Activated effector memory CD4-positive, alpha-beta T cell treated with anti-CD3 and anti-CD28 coated beads, Interleukin-2, amount 50 U/mL, for 16 hours (primary cell): ENCODE measurements at places on chromosomes 7 and 10.

GRCh38 chr7:119010635-119011034 lies 786.1 kb downstream of the ANKRD7 start:
- DNase-seq: no peak

GRCh38 chr7:131604841-131605279 lies 48.4 kb upstream of the PODXL start:
- DNase-seq: no peak

DNA sequence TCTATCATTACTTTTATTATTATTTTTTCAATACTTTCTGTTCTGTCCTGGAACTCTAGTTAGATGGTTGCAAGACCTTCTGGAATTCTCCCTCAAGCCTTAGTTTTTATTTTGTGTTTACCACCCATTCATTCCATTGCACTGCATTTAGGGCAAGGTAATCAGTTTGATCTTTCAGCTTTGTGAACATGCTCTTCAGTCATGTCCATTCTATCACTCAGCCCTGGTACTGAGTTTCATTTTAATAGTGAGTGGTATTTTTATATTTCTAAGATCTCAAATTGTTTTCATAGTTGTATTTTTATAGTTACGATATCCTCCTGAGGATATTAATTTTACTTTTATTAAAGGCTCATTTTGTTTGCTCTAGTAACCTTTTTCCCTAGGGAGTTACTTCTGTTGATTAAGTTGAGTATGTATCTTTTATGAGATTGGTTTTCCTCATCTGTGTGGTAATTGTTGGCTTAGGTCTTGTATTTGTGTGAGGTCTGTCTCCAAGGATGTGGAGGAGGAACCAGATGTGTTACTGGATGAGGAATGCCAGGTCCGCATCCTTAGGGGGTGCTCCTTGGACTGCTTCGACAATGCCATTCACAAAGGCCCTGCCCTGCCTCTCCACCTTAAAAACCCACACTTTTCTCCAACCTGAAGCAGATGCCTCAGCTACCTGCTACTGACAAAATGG lies 46.7 kb upstream of the RAB18 start:
- DNase-seq: no peak

DNA sequence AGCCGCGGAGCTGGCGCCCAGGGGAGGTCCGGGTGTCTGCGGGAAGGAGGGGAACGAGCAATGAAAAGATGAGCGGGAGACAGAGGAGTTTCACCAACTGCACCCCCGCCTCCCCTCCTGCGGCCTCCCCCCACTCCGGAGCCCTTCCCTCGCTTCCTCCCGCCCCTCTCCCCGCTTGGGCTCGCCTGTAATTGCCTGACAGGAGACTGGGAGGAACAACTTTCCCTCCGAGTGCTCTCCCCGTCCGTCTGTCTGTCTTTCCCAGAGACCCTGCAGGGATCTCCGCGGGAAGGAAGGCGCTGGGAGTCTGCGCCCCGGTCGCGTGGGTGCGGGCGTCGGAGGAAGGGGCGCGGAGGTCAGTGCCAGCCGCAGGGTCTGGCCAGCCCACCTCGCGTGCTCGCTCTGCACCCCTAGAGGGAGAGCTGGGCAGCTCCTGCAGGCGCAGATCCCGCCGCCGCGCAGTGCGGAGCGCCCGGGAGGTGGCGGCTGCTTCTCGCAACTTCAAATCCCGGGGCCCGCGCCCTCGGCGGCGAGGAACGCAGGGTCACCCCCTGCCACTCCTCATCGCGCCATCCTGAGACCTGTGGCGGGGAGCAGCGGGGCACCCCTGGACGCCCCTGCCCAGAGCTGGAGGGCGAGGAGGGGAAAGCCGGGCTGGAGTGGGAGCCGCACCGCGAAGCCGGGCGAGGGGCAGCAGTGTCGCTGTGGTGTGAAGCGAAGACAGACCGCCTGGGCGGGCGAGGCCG lies 511 bp upstream of the NRP1 start:
- DNase-seq: peak; percentile 65

GRCh38 chr10:101482568-101482967 lies 105.5 kb downstream of the POLL start:
- no peak for DNase-seq

- DNase-seq: no peak
Measured at GRCh38 chr10:35228058-35228457, 101.4 kb downstream of the CREM start.

DNA sequence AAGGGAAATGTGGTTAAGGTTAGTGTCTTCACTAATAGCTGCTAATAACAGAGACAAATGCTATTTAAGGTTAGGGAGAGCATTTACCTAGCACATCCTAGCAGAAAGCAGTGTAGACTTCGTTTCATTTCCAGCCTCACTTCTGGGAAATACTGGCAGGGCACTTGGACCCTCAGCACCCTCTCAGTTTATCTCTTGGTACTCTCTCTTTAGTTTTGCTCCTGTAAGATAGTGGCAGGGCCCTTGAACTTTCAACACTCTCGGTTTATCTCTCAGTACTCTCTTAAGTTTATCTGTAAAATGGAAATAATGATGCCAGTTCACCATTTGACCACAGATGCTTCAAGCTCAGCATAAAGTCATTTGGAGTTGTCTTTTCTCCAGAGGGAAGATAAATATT lies 118.4 kb downstream of the MBL2 start:
- DNase-seq: no peak

GRCh38 chr7:6385909-6386560 lies 61.7 kb downstream of the DAGLB start:
- DNase-seq: no peak

DNA sequence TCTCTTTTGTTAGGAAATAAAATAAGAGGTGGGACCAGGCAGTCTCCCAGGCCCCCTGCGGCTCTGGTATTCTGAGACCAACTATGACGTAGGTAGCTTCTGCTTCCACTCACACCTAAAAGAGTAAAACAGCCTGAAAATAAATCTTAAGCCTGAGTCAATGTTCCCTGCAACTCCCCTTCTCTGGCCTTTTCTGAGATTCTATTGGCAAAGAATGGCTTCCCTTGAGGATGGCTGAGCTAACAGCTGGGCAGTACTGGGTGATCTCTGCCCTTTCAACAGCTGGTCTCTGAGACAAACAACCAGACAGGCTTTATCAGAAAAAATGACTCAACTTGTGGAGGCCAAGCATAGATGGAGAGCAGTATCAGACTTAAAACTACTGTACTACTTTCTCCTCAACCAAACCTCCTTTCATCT lies 58.7 kb downstream of the CREB3L2 start:
- no peak for DNase-seq

GRCh38 chr7:6621195-6622133 lies 6.1 kb downstream of the ZNF853 start:
- DNase-seq: no peak

DNA sequence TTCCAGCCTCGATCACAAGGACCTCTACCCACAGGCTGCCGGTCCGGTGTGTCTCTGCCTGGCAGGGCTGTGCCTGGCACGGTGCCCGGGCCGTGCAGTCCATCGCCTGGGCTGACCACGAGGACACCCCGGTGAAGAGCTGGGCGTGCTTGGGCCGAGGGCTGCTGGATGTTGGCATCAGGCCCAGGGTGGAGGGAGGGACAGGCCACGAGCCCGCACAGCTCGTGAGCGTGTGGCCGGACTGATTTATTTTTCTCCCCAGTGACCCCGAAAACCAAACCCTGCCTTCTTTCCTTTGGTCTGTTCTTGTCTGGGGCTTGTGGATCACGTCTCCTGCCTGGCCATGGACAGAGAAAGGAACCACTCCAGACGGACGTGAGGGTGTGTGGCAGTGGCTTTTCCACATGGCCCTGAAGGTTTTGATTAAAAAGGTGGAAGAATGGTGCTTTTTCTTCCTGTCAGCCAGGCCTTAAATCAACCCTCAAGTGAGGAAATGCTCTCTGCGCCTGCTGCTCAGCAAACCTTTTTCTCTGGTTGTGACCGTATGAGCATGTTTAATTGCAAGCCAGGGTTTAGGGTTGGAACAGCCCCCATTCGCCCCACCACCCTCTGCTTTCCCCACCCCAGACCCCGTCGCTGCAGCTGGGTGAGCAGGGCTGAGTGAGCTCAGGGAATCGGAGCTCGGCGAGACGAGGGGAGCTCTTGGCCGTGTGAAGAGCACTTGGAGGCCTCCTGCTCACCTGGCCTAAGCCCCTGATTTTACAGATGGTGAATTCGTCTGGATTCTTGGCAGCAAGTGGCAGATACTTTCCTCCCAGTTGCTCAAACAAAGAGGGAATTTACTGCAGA lies 130.1 kb downstream of the RGS10 start:
- DNase-seq: no peak

GRCh38 chr10:122446668-122447423 lies 7.6 kb upstream of the ARMS2 start:
- no peak for DNase-seq

DNA sequence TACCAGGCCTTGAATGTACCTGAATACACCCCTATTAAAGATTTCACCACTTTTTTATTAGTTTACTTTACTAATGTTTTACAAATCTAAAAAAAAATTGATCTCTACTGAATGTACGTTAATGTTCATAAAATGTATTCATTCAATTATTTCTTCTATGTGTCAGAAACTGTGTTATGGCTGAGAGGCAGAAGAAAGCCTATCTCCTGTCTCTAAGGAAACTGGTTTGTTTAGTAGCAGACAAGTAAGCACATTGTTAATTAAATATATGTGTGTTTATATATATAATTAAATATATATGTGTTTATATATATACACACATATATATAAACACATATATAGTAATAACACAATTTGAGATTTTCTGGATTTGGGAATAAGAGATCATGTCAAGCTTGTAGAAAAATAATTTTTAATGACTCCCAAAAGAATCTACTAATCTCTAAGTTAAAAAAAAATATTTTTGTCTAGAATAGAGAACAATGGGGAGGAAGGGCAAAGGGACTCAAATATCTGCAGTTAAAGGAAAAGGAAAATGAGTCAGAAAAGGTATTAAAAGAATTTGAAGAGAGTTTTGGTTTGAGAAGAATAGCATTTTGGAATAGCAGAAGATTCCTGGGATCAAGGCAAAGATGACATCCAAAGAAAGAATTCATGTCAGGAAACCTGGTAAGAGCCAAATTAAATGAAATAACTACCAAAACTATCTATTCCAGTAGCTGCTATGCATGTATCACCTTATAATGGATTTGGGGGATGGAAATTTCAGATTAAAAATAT lies 92.1 kb downstream of the CH25H start:
- no peak for DNase-seq

DNA sequence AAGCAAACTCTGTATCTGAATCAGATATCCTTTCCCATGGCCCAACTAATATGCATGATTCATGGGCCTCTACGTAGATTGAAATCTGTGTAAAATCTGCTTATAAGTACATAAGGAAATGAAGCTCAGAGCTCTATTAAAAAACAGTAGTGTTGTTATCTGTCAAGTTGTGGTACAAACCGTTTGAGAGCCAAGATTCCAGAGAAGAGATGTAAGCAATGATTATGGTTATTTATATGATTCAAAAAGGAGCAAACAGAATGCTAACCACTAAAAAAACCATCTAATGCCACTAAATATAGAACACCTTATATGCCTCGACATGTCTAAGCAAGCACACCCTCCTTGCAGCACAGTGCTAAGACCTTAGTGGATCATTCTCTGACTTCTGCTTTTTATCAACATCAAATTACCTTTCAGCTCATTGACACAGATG lies 26.6 kb downstream of the RPP38 start:
- no peak for DNase-seq

- DNase-seq: peak; percentile 68
Measured at GRCh38 chr10:133442191-133442966, 11.4 kb upstream of the SCART1 start.

DNA sequence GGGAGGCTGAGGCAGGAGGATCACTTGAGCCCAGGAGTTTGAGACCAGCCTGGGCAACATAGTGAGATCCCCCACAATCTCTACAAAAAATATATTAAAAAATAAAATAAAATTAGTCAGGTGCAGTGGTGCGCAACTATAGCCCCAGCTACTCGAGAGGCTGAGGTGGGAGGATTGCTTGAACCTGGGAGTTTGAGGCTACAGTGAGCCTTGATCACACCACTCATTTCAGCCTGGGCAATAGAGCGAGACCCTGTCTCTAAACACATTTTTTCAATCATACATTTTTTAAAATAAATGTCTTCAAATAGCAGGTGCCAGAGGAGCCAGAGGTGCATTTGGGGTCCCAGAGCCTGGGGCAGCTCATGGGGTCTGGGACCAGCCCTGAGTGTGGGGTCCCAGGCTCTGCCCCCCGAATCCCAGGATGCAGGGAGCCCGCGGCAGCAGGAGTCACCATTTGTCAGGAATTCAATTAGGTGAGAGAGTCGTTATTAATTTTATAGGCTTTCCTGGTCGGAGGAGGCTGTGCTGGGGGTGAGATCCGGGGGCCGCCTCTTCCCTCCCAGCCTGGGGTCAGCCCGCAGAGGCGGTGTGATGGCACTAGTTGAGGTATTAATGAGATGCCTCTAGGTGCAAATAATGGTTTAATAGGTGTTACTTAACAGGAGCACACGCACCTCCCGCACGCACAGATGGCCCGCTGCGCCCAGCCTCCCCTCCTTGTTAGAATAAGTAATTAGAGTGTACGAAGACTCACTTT lies 78.3 kb downstream of the MICALL2 start:
- DNase-seq: no peak

GRCh38 chr7:36456138-36456537 lies 66.5 kb downstream of the ANLN start:
- DNase-seq: no peak

- DNase-seq: no peak
Measured at GRCh38 chr7:121343302-121343701, 14.5 kb downstream of the WNT16 start.

- DNase-seq: no peak
Measured at GRCh38 chr10:104334965-104335650, 3.2 kb downstream of the ITPRIP start.
